Astrocyte (in vitro differentiated cells and primary cell): ENCODE measurements at places on chromosomes 7 and 10.

DNA sequence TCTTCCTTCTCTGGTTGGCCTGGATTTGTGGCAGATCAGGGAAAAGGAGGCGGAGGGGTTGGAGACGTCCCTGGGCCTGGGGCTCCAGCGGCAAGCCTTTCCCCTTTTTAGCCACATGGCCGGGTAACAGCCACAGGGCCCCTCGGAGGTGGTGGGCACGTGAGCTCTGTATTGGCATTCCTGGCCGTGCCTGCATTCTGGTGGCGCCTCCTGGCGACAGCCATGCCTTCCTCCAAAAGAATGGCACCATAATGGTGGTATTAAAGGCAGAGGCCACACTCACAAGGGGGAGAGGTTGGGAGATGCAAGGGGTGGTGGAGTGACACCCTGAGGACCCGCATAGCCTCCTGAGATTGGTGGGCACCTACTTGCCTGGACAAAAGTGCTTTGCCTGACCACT is 3.0 kb upstream of the AQP1 start:
- no peak for DNase-seq

DNA sequence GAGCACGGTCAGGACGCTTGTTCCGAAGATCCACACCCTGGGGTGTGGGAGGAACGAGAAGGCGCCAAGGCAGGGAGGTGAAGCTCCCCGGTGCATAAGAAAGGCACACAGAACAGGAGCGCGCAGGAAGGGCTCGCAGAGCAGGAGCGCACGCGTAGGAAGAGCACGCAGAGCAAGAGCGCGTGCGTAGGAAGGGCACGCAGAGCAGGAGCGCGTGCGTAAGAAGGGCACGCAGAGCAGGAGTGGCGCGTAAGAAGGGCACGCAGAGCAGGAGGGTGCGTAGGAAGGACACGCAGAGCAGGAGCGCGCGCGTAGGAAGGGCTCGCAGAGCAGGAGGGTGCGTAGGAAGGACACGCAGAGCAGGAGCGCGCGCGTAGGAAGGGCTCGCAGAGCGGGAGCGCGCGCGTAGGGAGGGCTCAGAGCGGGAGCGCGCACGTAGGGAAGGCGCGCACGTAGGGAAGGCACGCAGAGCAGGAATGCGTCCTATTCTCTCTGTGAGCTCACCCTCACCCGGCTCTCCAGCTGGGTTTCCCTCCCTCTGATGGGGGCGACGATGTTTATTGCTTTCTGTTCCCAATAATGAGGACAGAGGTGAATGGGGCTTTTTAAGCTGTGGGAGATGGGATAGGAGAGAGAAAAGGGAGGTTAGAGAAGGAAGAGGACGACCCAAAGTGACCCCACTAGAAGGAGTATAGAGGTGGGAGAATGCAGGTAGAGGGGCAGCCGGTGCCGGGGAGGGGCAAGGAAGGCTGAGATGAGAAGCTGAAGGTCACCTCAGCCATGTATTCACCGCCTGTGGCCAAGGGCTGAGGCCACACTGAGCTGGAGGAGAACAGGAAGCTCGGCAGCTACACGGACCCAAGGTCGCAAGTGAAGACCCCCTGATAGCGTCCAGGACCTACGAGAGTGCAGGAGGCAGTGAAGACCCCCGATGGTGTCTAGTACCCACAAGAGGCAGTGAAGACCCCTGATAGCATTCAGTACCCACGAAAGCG is 423.2 kb downstream of the PTPRN2 start:
- DNase-seq, result no peak

DNA sequence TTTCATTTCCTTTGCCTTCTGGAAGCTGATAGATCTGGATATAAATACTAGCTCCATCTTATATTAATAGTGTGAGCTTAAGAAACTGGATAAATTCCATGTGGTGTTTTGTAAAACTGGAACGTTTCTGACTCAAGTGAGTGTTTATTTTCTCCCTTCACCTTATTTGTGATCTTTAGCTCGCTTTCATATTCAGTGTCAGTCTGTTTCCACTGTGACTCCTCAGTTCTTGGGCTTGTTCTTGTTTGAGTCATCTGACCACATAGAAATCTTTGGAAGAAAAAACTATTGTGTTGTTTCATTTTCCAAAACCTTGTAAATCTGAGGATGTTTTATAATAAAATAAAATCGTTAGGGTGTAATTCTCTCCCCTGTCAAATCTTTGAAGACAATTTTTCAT is 186.4 kb downstream of the POLR1F start:
- peak; percentile 84 for DNase-seq

GRCh38 chr10:109886781-109887140 is 36.5 kb downstream of the XPNPEP1 start:
- no peak for DNase-seq

GRCh38 chr7:636396-636795 is 90.1 kb upstream of the DNAAF5 start:
- DNase-seq, result no peak
